ENCODE measurements at places on chromosomes 2 and 18. TPM values are rescaled to one million over a fixed set of nuclear protein-coding genes. Genes with fewer than 3 reads are reported as not detected.

CD302 gene
- under 0.01 TPM for total RNA-seq

SCN3A gene
- total RNA-seq: not detected

MC4R gene
- total RNA-seq: not detected

FAM117B gene
- total RNA-seq: 4.8 TPM

LOXHD1 gene
- total RNA-seq: not detected

TEKT4 gene
- not detected for total RNA-seq

CCDC150 gene
- 1.6 TPM for total RNA-seq

FBLN7 gene
- under 0.01 TPM for total RNA-seq

PLCL1 gene
- under 0.01 TPM for total RNA-seq

ZNF521 gene
- total RNA-seq: 0.07 TPM

ERICH2 gene
- total RNA-seq: 1.7 TPM

Data from nasal cavity respiratory epithelium epithelial cell of viscerocranial mucosa (primary cell).